ENCODE measurements at places on chromosomes 3 and 15.

DNA sequence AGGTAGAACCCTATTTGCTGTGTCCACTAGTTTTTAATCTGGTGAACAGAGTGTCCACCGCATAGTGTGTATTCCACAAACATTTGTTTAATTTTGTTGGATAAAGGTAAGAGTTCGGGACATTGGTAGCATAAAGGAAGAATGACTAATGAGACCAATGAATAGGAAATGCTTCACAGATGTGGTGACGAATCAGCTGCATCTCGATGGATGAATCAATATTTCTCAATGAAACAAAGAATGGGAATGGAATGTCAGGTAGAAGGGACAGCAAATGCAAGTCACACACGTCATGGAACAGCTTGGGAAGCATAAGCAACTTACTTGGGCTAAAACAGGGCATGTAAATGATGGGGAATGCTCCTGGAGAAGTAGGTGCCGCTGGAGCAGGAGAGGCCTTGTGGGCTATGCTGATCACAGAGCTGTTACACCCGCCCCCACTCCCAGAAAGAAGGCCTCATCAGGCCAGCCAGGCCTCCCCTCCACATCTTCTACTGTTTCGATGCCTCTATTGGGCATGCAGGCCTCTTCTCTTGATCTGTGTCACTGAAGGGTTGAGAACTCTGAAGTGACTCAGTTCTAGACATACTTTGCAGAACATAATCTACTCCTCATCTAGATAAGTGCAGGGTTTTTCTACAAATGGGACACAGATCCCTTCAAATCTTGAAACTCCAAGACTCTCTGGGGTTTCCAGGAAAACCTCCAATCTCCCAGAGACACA is 120.0 kb upstream of the GADL1 start:
- no peak for DNase-seq

DNA sequence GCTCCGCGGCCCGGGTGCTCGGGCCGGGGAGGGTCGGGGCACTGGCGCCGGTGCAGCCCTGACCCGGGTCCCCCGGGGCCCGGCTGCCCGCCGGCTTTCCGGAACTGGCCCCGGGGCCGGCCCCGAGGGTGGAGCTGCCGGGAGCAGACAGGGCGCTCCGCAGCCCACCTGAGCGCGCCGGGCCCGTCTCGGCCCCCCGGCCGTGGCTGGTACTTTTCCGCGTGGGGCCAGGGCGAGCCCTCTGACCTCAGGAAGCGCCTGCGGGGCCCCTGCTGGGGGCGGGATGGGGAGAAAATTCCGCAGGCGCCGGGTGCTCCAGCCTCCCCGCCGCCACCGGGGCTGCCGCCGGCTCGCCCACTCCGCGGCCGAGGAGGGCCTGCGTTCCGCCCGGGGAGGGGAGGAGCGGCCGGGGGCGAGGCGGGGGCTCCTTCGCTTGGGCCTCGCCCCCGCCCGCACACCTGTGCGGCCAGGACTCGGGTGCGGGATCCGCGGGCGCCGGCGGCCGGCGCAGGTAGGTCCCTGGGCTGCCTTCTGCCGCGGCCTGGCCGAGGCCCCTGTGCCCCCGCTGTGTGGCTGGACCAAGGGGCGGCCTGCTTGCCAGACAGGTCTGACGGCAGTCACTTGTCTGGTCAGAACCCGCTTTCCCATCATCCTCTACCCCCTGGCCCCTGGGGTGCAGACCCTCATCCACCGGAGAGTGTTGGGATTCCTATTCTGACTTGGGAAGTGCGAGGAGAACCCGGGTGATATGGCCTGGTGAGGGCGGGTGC is 3.5 kb downstream of the FURIN start:
- DNase-seq, result no peak

DNA sequence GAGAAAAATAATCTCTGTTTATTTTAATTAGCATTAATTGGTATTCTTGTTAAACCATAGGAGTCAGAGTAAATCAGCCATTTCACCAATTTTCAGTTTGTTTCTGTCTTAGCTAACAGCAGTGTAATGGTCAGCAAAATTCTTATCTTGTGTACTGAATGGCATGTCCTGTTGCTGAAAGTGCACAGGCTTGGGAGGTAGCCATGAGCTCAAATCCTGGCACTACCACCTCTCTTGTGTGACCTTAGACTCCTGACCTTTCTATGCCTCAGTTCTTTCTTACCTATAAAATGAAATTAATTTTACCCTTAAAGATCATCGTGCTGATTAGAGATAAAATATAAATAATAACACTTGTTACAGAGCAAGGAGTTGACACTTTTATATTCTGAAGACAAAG is 35.8 kb downstream of the MLH1 start:
- no peak for DNase-seq

GRCh38 chr3:83821506-83821905 is 1137.3 kb upstream of the CADM2 start:
- no peak for DNase-seq

GRCh38 chr3:160027541-160028195 is 39.0 kb downstream of the IL12A start:
- peak; percentile 6 for DNase-seq

DNA sequence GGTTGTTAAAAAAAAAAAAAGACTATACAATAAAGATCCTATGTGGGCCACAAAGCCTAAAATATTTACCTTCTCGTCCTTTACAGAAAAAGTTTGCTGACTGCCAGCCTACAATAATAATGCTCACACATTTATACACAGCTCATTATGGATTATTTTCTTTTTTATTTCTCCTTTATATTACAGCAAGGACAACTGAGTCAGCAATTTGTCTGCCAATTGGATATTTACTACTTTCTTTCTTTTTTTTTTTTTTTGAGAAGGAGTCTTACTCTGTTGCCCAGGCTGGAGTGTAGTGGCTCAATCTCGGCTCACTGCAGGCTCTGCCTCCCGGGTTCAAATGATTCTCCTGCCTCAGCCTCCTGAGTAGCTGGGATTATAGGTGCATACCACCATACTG is 142.2 kb downstream of the EBLN2 start:
- no peak for DNase-seq

- DNase-seq, result no peak
Measured at GRCh38 chr3:78917536-78917935, 850.3 kb downstream of the ROBO1 start.

DNA sequence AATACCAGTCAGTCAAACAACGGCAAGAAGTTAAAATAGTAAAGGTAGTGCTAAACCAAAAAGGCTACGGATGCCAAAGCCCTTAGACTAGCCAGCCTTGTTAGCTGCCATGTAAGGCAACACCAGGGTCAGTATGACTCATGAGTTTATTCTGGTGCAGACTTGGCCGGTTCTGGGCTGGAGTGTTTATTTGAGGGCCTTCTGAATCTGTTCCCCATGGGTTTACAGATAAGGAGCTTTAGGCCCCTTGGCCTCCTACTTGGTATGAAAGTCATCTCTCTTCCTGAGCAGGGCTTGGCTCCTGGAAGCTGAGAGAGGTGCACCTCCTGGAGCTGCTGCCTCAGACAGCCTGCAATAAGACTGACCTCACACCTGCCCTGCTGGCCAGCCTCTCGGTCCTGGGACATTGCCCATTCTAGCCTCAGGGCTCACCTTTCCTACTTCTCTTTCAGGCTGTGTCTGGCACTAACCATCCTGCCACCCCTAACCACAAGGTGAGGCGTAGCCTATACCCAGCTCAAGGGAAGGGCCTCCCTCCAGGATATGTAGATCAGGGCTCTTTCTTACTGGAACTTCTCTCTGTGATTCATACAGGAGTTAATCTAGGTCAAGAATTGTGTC is 10.4 kb upstream of the RTP1 start:
- DNase-seq, result peak; percentile 61

DNA sequence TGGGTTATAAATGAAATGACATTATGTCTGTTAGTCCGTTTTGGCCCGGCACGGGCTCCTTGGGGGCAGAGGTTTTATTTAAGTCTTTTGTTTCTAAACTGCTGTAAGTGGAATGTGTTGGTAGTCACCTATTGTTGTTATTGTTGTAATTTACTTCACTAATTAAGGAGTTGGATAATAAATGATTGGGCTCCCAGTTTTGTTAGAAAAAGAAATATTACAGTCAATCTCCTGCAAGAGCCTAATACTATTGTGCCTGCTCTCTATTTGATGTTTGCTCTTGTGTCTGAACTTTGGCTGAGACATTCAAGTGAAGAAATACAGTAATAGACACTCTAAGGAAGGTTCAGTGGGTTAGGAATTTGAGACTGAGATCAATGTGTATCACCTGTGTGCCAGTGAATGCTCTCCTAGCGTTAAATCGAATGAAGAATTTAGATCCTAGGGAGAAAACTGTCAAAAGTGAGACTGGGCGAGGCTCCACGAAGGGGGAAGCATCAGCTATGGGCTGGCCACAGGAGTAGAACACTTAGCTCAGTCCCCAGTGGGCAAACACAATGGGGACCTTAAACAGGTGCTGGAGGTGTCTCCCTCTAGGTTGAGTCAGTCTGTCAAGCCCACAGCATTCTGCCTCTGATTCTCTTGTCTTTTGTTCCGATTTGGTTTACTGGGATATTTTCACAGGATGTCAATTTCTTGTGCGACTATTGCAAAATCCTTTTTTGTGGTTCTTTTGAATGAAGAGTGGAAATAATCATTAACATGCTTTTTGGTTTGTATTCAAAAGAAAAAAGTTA is 1.2 kb downstream of the ROBO2 start:
- DNase-seq, result no peak

Data from T1000 (cell line).